HL-60 (cell line): ENCODE measurements at places on chromosomes 1 and 21.

DNA sequence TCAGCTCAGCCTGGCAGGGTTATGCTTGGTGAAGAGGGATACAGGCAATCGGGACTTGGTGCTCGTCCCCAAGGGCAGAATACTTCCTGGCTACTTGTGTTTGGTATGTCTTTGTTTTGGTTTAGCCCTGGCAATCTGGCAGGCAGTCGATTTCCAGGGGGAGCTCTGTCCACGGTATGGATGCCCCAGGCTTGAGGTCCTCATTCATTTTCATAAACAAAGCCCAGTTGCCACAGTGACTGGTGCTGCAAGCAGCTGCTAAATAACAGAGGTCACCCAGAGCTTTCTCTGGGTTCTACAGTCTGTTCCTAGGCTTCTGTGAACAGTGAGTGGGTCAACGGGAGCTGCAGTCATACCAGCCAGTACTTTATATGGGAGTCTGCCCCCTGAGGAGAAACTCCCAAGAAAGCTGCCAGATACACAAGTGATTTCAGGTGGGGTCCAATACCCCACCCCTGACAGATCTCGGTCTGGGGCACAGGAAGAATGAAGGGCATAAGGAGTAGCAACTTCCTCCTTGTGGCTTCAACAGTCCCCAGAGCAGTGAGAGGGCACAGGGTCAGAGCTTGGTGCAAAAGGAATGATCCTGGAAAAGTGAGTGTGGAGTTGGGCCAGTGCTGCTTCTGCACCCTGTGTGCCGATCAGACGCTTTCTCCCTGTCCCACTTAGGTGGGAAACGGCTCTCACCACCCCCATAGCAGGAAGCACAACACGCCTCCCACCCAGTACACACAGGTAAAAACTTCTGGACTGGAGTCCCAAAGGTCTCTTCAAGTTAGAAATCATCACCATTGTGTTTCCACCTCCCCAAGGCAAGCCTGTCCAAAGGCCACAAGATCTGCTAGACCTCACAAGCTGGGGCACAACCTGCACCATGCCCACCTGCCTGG is 55.5 kb downstream of the TGFBR3 start:
- peak; percentile 20 for DNase-seq

- DNase-seq: peak; percentile 23
Measured at GRCh38 chr1:1325288-1326074, 879 bp downstream of the CPTP start.

DNA sequence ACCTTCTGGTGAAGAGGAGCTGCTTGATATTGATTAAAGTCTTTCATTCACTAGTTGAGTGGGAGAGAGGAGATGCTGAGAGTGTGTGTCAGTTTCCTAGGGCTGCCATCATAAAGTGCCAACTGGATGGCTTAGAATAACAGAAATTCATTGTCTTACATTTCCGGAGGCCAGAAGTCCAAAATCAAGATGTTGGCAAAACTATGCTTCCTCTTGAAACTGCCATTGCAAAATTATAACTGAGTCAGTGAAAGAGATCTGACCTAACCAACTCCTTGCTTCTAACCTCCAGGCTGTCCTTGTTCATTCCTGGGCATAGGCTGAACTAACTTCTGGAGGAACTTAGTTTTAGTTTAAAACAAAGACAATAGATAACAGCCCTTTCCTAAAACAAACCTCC is 47.1 kb downstream of the PTGS2 start:
- DNase-seq: no peak

- DNase-seq: no peak
Measured at GRCh38 chr1:47850451-47850850, 146.7 kb downstream of the TRABD2B start.

GRCh38 chr1:216958569-216958968 is 235.3 kb upstream of the ESRRG start:
- no peak for DNase-seq

GRCh38 chr1:175521249-175522040 is 221.9 kb downstream of the TNR start:
- DNase-seq: no peak
